Renal pelvis (tissue), 12 donors: ENCODE measurements at places on chromosomes 3 and 15.

- DNase-seq: peak; percentile 58
Measured at GRCh38 chr3:72310419-72311380, 525.8 kb upstream of the PROK2 start.

- no peak for DNase-seq
Measured at GRCh38 chr3:183491923-183492848, 63.3 kb downstream of the KLHL6 start.

DNA sequence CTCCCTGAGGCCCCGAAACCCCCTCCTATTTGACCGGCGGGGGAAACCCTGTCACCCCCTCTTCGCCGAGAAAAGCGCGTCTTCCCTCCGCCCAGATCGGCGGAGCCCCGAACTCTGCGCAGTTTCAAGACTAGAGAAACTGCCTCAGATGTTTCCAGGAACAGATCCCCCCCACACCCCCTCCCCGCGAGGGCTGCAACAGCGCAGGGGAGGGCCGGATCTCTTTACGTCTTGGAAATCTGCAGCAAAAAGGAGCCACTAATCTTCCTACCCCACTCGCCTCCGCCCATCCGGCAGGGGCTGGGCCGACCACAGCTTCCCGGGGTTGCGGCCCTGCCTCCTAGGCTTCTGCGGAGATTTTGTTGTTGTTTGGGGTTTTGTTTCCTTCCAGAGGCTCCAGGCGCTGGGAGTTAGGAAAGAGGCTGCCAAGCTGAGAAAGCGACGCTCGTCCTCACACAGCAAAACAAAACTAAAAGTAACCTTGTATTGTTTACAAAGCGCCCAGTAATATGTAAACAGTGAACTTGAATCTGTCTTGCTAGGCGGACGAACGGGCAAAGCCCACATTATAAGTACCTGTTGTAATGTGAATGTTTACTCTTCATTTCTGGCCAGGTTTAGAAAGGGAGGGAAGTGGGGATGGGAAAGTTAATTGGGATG, 2.2 kb downstream of the FOXB1 start:
- DNase-seq: no peak

- peak; percentile 79 for DNase-seq
Measured at GRCh38 chr15:42650208-42651066, 75.0 kb downstream of the STARD9 start.

GRCh38 chr15:61524086-61524485, 295.0 kb upstream of the RORA start:
- DNase-seq: no peak

DNA sequence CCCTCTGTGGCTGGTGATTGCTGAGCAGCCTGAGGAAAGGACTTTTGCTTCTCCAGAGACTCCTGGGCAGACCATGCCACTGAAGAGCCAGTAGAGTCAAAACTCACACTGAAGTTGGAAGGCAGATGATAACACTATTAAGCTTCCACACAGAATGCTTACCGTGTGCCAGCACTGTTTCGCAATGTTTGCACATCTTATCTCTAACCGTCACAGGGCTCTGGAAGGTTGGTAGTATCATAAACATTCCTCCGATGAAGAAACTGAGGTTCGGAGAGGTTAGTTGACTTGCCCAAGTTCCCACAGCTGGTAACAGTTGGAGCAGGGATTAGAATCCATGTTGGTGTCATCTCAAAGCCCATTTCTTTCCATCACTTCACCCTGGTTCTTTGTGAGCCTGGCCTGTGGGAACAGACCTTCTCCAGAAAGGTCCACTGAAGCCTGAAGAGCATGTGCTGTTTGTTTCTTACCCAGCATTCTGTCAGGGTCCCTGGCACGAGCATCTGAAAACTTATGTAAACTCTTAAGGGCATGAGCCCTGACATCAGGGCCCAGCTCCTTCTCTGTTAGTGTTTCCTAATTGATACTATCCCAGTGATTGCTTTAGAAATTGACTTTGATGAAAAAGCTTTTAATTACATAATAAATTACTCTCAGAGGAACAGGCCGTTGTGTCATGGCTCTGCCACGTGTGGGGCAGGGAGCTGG, 77.0 kb upstream of the PRR23C start:
- DNase-seq: no peak

DNA sequence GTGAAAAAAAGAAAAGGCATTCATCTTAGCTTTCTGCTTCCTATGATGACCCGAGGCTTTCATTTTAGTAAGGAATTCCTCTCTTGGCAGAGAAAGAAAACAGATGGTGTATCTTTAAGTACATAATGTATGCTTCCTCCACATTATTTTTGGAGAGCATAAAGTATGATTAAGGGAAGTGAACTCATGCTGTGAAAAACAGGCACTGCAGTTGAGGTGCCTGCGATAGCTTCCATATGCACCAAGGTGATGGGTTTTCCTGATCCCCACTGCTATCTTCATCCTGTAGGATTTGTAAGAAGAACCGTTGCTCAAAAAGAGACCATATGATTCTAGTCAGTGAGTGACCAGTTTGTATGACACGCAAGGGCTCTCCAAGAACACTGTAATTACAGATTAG, 411.5 kb upstream of the MCTP2 start:
- DNase-seq: no peak

- DNase-seq: no peak
Measured at GRCh38 chr3:157225001-157225400, 65.1 kb upstream of the CCNL1 start.

GRCh38 chr3:75129101-75129500, 514.6 kb upstream of the CNTN3 start:
- no peak for DNase-seq

DNA sequence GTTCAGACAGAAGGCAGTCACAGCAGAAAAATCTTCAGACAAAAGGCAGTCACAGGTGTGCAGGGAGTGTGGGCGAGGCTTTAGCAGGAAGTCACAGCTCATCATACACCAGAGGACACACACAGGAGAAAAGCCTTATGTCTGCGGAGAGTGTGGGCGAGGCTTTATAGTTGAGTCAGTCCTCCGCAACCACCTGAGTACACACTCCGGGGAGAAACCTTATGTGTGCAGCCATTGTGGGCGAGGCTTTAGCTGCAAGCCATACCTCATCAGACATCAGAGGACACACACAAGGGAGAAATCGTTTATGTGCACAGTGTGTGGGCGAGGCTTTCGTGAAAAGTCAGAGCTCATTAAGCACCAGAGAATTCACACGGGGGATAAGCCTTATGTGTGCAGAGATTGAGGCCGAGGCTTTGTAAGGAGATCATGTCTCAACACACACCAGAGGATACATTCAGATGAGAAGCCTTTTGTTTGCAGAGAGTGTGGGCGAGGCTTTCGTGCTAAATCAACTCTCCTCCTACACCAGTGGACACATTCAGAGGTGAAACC, 27.6 kb downstream of the ZNF589 start:
- peak; percentile 52 for DNase-seq

- peak; percentile 12 for DNase-seq
Measured at GRCh38 chr15:91099616-91099994, 452 bp upstream of the SV2B start.

GRCh38 chr3:170419557-170420087, 954 bp downstream of the CLDN11 start:
- DNase-seq: no peak

- DNase-seq: no peak
Measured at GRCh38 chr3:5298453-5298852, 110.9 kb downstream of the EDEM1 start.

DNA sequence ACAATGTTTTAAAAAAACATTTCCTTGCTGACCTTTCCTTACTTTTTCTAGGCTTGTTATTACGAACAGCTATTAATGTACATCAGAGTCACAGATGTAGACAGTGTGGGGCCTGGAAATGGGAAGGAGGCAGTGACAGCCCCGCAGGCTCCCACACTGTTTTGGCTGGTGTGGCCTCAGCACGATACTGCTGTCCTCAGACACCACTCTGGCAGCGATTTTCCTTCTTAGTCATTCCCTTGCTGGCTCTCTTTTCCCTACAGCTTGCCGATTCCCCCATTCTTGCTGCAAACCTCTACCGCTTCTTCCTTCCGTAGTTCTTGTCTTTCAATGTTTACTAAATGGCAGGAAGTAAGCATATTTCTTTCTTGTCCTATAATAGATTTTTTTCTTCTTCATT, 113.1 kb downstream of the ABI3BP start:
- DNase-seq: no peak

DNA sequence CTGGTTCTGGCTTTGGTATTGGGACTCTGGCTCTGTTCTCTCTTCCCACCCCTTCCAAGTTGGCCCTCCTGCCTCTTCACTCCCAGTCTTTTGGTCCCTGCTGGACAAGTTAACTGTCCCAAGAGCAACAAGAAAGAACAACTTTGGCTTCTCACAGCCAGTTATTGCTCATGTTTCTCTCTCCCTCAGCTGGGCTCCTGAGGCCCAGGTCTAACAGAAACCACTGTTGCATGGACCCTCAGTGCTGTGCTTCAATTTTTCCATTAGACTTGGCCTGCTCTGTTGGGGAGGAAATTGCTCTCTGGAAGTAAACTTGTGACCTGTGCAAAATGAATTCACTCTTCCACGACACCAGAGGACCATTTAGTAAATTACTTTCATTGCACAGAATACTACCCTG, 64.5 kb downstream of the CHST2 start:
- no peak for DNase-seq

GRCh38 chr3:189995129-189995528, 125.6 kb downstream of the P3H2 start:
- DNase-seq: no peak

GRCh38 chr15:91553196-91553854, 300.2 kb upstream of the SLCO3A1 start:
- DNase-seq: no peak

- no peak for DNase-seq
Measured at GRCh38 chr3:54279005-54279583, 156.7 kb downstream of the CACNA2D3 start.

- no peak for DNase-seq
Measured at GRCh38 chr3:149908424-149908957, 62.2 kb downstream of the PFN2 start.

GRCh38 chr3:77513542-77513941, 473.6 kb downstream of the ROBO2 start:
- DNase-seq: no peak
